ENCODE measurements at places on chromosomes 2 and 18.
A peak's percentile ranks its signal among the peaks of the same experiment; 100 is the strongest.

DNA sequence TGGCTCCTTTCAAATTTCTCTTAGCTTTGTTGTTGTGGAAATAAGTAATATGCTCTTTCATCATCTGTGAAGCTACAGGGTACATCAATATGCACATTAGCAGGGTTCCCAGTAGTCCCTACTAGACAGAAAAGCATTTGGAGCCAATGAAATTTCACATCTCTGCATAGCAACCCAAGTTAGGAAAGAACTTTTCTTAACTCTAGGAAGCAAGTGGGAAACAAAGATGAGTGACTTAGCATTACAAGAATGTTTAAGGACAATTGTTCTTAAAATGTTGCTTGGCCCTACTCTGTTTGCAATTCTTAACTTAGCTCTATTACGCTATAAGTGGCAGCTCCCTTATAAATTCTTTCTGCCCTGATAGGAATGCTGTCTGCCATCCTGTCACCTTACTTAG, 39.6 kb downstream of the ZEB2 start:
- no peak for DNase-seq

GRCh38 chr2:183123959-183124221, 353 bp upstream of the NUP35 start:
- no peak for DNase-seq

DNA sequence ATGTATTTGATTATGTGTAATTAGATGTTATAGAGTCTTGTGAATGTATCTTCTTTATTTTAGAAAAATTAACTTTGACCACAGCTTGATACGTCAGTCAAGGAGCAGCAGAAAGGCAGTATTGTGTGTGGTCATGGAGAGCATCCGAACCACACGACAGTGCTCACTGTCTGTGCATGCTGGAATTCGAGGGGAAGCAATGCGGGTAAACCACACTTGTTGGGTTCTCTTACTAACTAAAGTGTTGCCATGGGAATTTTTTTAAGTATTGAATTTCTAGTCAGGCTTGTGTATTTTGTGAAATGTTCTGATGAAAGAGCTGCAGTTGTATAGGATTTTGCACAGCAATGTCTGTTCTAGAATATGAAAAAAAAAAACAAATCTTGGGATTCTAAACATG, 4.8 kb downstream of the PJVK start:
- no peak for DNase-seq

DNA sequence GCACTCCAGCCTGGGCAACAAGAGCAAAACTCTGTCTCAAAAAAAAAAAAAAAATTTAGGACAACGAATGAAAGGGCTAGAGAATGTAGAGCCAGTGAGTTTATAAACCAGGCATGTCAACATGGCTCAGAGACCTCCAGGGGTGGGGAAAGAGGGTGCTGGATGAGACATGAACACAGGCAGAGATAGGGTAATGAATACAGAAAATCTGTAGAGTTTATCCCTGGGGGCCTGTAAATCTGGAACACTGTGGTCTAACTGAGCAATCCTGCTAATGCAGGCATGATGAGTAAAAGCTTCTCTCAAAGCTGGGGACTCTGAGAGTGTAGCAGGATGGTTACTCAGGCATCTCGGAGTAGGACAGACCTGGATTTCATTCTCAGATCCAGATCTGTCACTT, 59.2 kb upstream of the IGFBP2 start:
- no peak for DNase-seq

GRCh38 chr2:127652786-127653357, 6.9 kb downstream of the GPR17 start:
- DNase-seq = no peak

GRCh38 chr2:127619877-127620705, 25.9 kb upstream of the GPR17 start:
- DNase-seq = peak; percentile 22

GRCh38 chr18:34122724-34123334, 101.9 kb downstream of the NOL4 start:
- DNase-seq = no peak

GRCh38 chr18:47968721-47969120, 38.3 kb upstream of the SMAD2 start:
- no peak for DNase-seq

- no peak for DNase-seq
Measured at GRCh38 chr2:85088921-85089320, 44.3 kb upstream of the TCF7L1 start.

DNA sequence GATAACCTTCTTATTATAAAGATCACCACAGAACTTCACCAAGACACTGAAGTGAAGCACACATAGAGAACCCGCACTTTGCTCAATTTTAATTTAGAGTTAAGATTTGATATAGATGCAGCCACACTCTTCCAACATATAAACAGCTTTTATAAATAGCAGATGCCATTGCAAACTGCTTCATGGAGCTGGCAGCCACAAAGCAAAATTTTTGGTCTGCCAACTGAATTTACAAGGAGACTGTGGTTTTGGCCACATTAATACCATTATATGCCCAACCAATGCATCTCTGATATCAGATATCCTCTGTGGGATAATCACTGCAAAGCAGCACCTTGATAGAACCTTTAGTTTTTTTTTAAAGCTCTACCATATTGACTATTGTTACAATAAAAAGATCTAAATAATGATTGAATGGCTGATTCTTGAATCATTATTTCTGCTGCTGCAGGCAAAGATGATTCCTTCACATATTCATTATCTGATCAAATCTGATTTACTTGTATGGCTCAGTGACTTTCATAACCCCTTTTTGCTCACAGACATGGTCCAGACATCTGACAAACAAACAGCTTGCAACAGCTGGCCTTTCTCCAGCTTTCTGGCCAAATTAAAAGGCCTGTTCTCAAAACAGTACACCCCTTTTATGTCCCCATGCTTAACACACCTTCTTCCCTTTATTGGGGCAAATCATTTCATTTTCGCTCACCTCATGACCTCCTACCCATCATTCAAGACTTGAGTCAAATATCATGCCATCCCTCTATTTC, 88.4 kb downstream of the METTL4 start:
- no peak for DNase-seq

All from activated T-cell treated with anti-CD3 and anti-CD28 coated beads, Interleukin-2, amount 50 U/mL, for 24 hours (primary cell).